Activated T-helper 1 cell treated with Interleukin-2 at 50 U/mL for 16 hours (primary cell): ENCODE measurements at places on chromosomes 4 and X.

GRCh38 chrX:389021-389441 lies 2.3 kb upstream of the PPP2R3B start:
- no peak for DNase-seq

- no peak for DNase-seq
These were observed 1.1 kb downstream of the SLIT2 start for GRCh38 chr4:20252656-20253282.

DNA sequence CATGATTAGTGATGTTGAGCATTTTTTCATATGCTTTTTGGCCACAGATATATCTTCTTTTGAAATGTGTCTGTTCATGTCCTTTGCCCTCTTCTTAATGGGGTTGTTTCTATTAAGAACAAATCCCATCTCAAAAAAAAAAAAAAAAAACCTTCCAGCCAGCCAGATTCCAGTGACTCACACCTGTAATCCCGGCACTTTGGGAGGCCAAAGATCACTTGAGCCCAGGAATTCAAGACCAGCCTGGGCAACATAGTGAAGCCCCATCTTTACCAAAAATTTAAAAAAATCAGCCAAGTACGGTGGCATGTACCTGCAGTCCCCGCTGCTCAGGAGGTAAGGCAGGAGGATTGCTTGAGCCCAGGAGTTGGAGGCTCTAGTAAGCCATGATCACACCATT lies 5.1 kb downstream of the RAB33B start:
- no peak for DNase-seq

GRCh38 chrX:46737462-46737861 lies 21.5 kb downstream of the SLC9A7 start:
- no peak for DNase-seq

DNA sequence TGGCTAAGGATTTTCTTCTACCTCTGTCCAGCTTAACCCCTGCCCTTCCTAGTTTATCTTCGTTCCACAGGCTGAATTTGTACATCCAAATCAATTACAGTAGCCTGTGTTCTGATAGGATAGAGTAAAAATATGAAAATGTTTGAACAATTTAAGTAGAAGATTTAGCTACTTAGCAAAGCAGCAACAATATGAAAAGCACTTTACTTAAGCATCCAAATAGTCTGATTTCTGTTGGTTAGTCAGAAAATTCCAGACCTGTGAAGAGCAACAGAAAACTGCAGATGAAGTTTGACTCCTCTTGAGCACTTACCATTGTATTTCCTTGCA lies 2.0 kb downstream of the ARSJ start:
- DNase-seq, result no peak

- no peak for DNase-seq
These were observed 115.7 kb upstream of the MAGEB16 start for GRCh38 chrX:35682476-35682875.

GRCh38 chr4:177008836-177009501 lies 216.2 kb upstream of the VEGFC start:
- DNase-seq, result no peak

- DNase-seq, result no peak
These were observed 41.0 kb upstream of the DMD start for GRCh38 chrX:33252306-33252825.

DNA sequence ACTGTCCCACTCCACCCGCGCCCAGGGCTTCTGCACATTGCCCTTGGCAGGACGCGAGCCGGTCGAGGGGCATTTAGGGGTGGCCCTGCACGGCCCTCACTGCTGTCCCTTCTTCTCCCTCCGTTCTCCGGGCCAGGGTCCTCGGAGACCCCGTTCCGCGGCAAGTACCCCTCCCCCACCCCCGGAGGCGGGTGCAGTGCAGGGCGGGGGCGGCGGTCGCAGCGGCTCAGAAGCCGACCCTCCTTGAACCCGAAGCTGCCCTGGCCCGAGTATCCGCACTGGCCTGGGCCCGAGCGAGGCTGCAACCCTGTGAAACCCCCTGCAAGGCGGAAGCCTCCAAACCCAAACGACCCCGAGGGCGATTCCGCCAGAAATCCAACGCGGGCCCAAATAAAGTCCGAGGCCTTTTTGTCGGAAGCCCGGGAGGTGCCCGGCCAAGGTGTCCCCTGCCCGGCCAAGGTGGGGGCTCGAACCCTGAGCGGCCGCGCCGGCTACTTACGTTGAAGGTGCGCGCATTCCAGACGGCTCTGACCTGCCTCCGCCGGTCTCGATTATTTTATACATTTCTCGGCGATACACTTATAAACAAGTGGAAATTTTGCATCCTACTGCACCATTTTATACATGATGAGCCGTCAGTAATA lies 53.1 kb upstream of the TMEM33 start:
- DNase-seq, result no peak

- no peak for DNase-seq
These were observed 19.8 kb upstream of the ZXDA start for GRCh38 chrX:57930051-57930450.

DNA sequence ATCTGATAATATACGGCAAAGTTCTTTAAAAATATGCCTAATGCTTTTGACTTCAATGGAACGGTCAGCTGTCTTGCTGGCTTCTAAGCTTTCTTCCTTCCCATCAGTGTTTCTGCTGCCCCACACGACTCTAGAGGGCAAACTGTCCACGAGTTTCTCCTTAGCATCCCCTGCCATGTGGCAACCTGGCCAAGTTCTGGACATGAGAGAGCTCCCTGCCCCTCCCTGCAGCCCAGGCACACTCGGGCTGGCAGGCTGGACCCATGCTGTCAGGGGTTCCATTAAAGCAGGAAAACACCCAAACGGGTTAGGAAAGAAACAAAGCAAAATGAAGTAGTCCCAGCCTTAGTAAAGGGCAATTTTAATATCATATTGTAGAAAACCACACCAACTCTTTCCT lies 38.8 kb downstream of the KDR start:
- DNase-seq, result no peak

DNA sequence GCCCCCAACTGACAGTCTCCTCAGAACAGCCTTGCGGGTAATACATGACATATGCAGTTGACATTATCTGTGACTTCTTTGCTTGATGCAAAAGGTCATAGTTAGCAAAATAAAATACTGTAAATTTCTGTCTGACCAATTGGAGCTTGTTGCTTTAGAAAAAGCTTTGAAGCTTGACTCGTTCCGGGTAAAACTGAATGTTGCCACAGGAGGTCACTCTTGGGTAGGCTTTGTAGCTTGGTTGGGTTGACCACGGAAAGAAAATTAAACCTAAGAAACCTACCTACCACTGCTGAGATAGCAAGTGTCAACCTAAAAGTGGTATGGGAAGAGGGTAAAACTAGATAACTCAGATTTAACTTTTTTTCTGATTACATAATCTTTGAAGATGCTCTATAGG lies 23.2 kb downstream of the PRPS2 start:
- no peak for DNase-seq

DNA sequence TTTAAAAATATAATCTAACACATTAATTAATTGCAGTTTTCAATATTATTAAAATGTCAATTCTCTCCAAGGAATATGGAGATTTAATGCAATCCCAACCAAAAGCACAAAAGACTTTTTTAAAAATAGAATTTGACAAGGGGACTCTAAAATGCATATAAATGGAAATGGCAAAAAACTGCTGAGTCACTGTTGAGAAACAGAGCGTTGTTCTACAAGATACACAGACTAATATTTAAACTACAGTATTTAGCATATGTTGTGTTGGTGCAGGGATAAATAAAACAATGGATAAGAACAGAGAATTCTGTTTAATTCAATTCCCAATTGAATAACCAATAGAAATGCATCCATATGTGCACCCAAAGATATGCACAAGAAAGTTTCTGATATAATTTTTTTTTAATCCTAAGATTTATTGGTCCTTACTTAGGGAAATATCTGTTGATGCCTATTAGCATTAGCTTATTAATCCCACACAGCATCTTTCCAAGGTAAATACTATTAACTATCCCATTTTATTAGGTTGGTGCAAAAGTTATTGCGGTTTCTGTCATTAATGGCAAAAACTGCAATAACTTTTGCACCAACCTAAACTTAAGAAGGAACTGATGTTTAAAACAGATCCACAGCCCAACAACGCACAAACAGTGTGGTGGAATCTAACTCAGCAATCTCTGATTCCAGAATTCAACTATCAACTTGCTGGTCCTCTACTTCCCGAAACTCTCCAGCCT lies 86.8 kb upstream of the VEGFC start:
- DNase-seq, result no peak

- DNase-seq, result no peak
These were observed 85.0 kb downstream of the NFKB1 start for GRCh38 chr4:102586002-102586643.

- no peak for DNase-seq
These were observed 150.8 kb upstream of the CXCL13 start for GRCh38 chr4:77454858-77455257.

- peak; percentile 29 for DNase-seq
These were observed 7.6 kb downstream of the DLG3 start for GRCh38 chrX:70452143-70452733.

DNA sequence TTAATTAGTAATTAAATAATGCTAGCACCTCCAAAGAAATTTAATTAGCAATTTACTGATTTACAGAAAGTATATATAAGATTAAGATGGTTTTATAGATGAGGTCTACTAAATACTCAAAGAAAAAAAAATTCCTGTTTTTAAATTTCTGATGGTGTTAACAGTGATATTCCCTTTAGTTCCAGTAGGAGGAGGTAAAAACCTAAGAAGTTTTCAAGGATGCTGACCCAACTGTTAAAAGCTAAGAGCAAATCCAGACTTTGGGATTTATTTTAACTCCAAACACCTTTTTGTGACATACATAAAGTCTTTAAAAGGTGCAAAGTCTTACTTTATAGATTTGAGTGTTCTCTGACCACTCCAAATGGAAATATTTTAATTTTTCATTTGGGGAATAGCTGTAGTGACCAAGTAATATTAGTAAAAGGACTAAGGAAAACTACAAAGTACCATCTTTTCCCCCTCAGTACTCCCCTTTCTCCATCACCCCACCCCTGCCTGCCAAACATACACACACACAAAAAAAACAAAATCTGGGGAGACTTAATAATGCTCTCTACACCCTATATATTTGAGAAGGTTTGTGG lies 34.2 kb upstream of the CSN1S1 start:
- no peak for DNase-seq

DNA sequence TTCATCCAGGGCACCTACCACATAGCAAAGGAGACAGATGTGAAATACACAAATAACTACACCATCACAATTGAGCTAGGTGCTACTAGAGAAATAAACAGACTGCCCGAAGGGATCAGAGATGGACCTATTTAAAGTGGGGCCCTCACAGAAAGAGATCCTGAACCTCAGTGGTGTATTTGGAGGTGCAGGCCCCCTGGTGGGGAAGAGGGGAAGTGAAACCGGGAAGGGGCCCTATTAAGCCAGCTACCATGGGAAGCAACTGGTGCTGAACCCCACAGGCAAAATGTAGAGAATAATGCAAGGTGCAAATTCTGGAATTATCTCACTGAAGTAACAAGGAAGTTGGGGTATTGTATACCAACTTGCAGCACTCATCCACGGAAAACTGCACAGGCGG lies 78.6 kb upstream of the FAM9A start:
- DNase-seq, result no peak

GRCh38 chrX:119756926-119757635 lies 1.3 kb upstream of the SOWAHD start:
- no peak for DNase-seq

GRCh38 chrX:74389016-74389722 lies 32.1 kb upstream of the SLC16A2 start:
- DNase-seq, result no peak

DNA sequence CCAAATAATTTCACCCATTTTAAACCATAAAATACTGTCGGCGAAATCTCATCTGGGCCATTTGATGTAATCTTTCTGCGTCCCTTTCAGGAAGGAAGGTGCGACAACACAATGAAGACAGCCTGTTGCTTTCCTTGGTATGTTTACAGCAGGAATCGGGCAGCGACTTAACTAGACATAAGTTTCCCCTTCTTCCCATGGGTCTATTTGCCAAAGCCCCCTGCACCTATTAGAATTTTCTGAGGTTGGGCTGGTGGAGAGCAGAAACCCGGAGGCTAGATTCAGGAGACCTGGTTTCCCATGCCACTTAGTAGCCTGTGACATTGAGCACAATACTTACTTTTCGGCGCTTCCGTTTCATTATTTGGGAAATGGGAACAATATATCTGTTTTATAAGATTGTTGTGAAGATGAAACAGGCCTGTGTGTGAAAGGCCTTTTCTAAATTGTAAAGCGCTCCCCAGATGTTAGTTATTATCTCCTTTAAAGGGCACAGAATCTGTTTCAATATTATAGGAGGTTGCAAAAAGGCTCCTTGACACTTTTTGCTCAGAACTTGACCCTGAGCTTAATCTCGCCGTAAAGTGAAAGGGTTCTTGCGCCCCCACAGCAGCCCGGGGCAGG lies 552 bp upstream of the AFF1 start:
- DNase-seq, result no peak

DNA sequence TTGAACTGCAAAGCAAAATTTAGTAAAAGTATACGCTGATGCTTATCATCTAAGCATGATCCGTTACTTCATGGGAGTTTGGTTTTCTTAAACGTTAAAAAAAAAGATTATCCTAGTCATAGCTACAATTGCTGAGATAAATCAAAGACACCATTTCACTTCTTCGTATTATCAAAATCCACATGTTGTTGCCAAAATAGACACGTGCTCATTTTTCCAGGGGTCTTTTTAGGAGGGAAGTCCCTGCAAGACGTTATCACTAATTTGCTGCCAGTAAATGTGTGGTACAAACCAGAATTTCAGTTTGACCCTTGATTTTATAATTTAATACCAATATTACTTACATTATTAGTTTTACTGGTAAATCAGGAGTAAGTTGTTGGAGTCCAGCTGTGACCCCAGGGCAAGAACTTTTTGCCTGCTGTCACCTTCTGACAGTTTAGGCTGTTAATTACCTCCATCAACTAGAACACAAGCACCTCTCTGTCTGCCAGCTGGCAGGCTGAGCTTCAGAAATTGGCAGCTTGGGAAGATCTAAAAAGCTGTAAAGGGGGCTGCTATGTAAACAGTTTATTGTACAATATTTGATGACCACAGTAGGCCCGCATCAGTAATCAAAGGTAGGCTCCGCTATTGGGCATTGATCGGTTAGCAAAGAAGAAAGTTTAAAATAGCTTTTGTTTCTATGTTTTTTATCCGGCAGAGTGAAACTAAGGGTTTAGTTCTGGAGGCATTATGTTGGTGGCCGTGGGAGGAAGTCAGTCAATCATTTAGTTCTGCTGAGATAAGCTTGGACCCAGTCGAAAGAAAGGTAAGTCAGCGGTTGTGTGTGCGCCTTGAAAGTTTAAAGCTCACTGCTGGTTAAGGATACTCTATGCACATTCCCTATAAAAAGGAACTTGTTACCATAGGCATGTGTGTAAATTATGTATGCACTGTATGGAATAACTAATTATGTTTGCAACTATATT lies 196.4 kb downstream of the FBXO8 start:
- DNase-seq, result no peak

- DNase-seq, result no peak
These were observed 65.2 kb upstream of the SLC7A11 start for GRCh38 chr4:138307319-138307718.

GRCh38 chrX:40267334-40268187 lies 169.8 kb upstream of the BCOR start:
- no peak for DNase-seq

- no peak for DNase-seq
These were observed 2.1 kb downstream of the RGN start for GRCh38 chrX:47080215-47080914.

- no peak for DNase-seq
These were observed 33.4 kb downstream of the SULT1B1 start for GRCh38 chr4:69726971-69727370.

- DNase-seq, result no peak
These were observed 4.9 kb downstream of the DLG3 start for GRCh38 chrX:70449457-70449966.
